ENCODE measurements at places on chromosomes 4 and X.

DNA sequence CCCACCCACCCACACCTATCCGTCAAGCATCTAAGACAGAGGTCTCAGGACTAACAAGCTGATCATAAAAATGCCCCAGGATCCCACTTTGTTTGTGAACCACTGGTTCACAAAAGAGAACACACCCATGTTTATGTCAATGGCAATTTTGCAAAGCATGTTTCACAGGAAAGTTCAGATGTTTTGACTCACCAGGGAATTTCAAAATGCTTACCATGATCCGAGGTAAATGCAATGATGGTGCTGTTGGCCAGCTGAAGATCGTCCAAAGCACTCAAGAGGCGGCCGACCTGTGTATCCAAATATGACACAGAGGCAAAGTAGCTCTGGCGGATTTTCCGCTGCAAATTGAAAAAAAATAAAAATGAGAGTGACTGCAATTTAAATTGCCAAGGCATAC is 15.0 kb downstream of the IDS start:
- DNase-seq = no peak

DNA sequence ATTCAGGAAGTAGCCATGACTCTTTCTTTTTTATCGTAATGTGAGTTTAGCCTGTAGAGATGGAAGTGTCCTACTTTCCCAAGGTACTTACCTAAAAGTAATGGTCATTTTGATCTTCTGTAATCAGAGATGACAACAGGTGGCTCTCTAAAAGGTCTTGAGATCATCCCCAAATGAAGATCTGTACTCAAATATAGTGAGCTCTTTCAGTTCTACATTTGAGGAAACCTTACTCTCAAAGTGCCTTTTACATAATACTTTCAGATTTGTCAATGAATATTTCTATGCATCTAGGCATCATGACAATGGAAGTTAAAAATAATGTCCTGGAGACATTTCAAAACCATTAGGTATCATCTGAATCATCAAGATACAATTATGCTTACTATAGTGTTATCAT is 17.2 kb upstream of the MND1 start:
- DNase-seq = no peak

GRCh38 chrX:53716328-53717088 is 30.0 kb upstream of the HUWE1 start:
- DNase-seq = peak; percentile 53

- no peak for DNase-seq
Observed at GRCh38 chrX:1316527-1316926, 20.1 kb upstream of the IL3RA start.

GRCh38 chr4:40525752-40526598 is 103.7 kb downstream of the RBM47 start:
- DNase-seq = no peak

DNA sequence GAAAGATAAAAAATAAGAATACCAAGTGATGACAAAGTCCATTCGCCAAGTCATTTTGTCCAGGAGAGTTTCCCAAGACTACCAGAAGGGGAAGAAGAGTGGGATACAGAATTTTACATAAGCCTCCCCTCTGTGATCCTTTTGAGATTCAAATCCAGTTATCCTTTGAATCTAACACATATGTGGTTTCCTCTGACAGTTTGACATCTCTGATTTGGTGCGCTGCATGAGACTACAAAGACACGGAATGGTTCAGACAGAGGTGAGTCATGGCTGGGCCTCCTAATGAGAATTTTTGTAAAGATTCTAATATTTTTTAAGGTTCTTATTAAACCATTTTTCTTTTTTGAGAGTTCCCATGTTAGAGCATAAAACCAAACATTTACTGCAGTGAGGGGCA is 38.3 kb downstream of the SLC10A6 start:
- DNase-seq = no peak

GRCh38 chr4:165668694-165669093 is 204.3 kb upstream of the TLL1 start:
- DNase-seq = no peak

DNA sequence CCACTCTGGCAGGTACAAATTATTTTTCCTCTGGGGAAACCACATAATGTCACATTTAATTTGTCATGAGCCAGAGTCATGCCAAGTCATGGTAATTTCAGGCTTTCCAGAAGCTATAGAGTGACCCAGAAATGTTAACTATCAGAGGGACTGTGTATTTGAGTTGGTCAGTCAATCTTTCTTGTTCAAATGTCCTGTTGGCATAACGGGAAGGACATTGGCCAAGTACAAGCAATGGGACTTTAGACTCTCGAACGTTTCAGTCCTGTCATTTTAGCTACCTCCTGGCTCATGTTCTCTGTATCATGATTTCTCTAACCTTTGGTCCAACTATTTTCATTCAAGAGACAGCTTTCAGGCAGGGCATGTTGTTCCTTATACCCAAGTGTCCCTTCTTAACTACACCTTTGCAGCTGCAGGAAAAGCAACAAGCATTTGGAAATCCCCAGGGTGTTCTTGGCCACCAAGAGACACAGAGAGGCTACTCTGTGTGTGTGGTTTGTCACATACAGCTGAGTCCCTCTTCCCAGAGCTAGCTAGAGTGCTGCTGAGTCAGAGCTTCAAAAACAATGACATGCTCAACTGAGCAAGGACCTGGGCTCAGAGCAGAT is 142.6 kb downstream of the EGF start:
- no peak for DNase-seq

- DNase-seq = no peak
Observed at GRCh38 chr4:118005883-118006282, 28.4 kb upstream of the NDST3 start.

DNA sequence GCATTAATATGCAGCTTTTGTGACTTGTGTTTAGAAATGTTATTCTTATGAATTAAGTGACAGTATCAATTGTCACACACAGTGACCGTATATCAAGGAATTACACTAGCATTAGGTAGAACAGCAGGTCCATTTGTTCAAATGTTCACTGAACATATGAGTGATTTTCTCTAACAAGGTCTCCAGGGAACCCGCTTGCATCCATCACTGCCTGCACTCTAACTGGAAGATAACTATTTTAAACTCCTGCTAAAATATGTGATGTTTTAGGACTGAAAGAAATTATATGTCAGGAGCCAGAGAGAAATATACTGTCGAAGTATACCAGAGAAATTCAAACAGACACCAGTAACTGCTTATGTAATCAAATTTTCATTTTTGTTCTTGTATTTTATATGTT is 1395.7 kb downstream of the PCDH18 start:
- DNase-seq = no peak

- no peak for DNase-seq
Observed at GRCh38 chr4:144906181-144906925, 191.6 kb downstream of the ANAPC10 start.

DNA sequence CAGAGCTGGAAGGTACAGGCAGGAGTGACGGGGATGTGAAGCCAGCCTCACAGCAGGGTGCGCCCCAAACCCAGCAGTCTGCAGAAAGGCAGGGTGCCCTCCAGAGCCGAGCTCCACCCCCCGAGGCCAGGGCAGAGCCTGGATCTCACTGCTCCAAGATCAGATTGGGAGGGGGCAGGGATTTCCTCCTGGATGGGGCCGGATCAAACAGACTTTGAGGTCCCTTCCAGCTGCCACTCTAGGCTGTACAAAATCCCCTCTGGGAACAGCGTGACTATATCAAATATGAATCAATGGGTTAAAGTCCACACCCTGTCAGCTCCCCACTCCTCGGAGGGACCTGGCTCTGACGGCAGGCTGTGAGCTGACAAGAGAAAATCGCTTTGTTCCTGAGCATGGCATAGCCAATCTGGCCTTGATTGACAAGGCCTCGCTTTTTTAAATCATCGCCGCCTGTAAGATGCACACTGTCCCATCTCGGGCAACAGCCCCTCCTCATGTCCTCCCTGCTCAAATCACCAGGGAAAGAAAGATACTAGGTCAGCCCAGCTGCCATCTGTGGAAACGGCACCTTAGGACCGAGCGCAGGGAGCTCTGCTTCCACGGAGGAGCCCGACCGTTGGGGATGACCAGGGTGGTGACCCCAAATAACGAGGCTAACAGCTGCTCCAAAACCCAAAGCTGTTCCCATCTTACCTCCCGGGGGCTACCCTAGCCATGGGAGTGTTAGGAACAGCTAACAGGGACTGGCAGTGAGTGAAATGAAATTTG is 39.9 kb downstream of the PSAPL1 start:
- no peak for DNase-seq

GRCh38 chrX:10847333-10847732 is 226.9 kb upstream of the MID1 start:
- no peak for DNase-seq

DNA sequence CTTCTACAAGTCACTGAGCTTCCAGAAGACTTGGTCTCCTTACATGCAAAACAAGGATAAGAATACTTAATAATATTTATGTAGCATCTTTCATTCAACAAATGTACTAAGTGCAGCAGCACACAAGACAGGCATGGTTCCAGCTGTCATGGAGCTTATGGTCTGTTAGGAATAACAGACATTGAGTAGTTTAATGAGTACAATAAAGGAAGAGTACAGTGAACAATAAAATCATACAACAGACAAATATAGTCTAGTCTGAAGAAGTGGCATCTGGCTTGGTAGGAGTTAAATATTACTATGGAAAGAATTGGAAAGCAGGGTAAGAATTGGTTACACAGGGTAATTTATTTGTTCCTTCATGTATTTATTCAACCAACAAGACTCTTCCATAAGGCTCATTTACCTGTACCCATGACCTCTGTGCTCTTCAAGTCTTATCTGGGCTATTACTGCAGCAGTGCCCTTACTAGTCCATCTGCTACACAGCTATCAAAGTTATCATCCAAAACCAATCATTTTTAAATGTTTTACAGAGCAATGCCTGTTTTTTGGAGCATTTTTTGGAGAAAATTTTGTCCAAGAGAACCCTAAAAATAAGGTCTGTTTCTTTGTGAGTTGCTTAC is 101.1 kb upstream of the RPL34 start:
- no peak for DNase-seq

DNA sequence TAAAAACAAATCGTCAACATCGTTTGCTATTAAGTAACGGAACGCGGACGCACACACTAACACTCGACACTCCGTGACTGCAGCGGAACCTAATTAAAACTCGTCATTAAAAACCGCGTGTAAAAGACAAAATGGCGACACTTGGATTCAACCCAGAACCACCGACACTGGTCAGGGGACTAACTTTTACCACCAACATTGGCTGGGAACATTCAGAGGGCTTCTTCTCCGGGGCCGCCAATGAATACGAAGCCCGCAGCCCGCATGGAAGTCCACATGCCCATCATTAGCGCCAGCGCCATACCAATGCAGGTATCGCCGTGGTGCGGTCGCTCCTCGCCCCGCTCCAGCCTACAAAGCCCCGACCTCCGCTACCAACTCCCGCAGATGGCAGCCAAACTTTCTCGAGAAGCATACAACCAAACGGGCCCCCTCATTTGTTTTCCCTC is 498 bp downstream of the RBMX start:
- DNase-seq = peak; percentile 16

DNA sequence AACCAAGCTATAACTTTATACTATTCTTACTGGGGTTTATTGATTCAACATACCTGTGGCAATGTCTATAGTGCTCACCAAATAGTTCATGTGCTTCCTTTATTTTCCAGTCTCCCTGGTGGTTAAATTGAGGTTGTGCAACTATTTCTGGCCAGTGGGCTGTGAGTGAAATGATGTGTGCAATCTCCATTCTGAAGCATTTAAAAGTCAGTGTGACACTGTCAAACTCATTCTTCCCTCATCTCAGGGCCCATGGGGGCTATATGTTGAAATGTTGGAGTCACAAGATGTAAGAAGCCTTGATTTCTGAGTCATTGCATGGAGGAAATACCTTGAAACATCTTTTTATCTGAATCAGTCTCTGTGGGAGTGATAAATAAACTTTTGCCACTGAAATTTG is 414.3 kb upstream of the RPS6KA3 start:
- no peak for DNase-seq

GRCh38 chr4:121789960-121790829 is 10.9 kb upstream of the EXOSC9 start:
- no peak for DNase-seq

GRCh38 chr4:47703956-47704355 is 133.9 kb downstream of the CORIN start:
- DNase-seq = no peak

GRCh38 chr4:118770741-118771187 is 65.2 kb downstream of the SEC24D start:
- DNase-seq = no peak

GRCh38 chr4:167021545-167022155 is 212.6 kb downstream of the SPOCK3 start:
- DNase-seq = peak; percentile 0

- no peak for DNase-seq
Observed at GRCh38 chr4:91267543-91267942, 1036.2 kb upstream of the GRID2 start.

DNA sequence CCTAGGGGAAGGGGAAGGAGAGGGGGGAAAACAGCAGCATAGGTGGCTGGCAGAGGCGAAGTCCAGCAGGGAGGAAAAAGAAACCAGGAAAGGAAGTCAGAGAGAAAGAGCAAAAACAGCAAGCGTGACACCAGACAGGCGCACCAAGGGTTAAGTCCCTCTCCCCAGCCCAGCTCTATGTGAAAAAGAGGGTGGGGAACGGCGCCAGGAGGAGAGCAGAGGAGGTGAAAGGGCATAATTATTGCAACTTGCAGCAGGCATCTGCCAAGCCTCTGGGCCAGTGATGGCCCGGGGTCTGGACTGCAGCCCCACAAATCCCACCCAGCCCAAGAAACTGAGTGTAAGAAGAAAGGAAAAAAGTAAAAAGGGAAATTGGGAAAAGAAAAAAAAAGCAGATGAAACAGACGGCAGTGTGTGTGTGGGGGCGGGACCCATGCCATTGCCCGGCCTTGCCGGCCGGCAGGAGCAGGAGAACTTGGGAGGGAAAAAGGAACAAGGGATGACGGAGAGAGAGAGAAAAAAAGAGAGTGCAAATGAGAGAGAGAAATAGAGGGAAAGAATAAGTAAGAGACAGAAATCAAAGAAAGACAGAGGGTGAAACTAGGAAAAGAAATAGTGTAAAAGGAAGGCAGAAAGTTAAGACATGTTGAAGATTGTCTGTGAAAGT is 14.1 kb upstream of the RHOXF2 start:
- no peak for DNase-seq

- DNase-seq = no peak
Observed at GRCh38 chr4:3866813-3867129, 100.6 kb downstream of the ADRA2C start.

GRCh38 chrX:49308604-49309269 is 5.3 kb downstream of the GAGE10 start:
- no peak for DNase-seq

Data from T-helper 22 cell (primary cell).